Omental fat pad (tissue), 4 donors: ENCODE measurements at places on chromosomes 7 and 10.

DNA sequence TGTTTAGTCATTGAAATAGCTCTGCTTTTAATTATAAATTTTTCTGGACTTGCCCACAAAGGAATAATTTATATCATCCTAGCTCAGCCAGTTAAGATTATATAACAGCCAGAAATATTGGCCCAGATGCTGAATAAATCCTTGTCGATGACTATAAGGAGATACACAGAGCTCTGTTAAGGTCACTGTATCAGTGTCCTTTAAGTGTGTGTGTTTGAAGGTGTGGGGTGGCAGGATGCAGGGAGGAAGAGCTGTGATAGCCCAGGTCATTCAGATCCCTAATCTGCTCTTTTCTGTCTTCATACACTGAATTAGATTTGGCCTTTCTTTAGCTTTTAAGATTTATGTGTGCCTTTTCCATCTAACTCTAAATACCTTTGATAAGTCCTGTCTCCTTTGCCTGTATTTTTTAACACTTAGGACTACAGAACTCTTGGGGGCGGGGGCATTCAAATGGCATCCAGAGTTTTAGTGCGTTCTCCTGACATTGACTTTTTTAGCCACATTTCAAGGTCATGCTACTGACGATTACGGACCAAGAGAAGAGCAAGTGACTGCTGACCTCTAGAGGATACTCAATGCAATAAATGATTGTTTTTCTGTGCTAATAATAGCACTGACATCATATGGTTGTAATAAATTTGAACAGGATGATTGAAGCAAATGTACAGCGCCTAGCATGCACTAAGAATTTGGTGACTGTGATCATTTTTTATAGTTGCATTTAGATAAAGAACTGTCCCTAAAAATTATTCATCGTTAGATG is 172.3 kb downstream of the CACNB2 start:
- DNase-seq, result no peak

DNA sequence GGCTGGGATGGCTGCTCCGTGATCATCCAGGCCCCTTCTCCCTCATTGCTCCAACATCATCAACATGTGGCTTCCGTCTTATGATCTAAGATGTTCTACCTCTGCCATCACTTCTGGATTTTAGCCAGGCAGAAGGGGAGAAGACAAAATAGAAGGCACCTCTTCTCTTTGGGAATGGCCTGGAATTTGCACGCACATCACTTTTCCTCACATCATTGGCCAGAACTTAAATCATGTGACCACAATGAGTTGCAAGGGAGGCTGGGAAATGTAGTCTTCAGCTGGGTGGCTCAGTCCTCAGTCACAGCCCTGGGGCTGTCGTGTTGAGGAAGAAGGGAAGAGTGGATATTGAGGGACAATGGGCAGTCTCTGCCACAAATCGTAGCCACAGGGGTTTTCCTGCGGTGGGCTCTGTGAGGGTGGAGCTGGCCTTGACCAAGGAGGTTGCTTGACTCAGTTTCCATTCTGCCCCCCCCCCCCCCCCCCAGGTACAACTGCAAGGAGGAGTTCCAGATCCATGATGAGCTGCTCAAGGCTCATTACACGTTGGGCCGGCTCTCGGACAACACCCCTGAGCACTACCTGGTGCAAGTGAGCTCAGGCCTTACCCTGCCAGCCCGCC is 50.3 kb downstream of the PALD1 start:
- no peak for DNase-seq

DNA sequence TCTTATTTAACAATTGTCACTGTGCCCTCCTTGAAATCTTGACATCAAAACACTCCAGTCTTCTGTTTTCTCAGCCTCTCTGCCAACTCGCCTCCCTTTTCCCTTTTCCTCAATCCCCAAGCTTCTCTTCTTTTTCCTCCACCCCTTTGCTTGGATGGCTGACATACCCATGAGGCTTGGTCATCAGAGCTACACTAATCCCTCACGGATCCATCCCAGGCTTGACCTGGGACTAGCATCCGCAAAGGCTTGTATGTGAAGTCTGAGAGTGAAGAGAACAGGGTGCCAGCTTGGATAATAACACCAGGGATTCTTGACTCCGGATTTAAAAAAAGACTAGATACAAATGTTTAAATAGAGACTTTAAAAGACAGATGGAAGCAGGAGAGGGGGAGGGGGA is 428.8 kb upstream of the C7orf33 start:
- no peak for DNase-seq

DNA sequence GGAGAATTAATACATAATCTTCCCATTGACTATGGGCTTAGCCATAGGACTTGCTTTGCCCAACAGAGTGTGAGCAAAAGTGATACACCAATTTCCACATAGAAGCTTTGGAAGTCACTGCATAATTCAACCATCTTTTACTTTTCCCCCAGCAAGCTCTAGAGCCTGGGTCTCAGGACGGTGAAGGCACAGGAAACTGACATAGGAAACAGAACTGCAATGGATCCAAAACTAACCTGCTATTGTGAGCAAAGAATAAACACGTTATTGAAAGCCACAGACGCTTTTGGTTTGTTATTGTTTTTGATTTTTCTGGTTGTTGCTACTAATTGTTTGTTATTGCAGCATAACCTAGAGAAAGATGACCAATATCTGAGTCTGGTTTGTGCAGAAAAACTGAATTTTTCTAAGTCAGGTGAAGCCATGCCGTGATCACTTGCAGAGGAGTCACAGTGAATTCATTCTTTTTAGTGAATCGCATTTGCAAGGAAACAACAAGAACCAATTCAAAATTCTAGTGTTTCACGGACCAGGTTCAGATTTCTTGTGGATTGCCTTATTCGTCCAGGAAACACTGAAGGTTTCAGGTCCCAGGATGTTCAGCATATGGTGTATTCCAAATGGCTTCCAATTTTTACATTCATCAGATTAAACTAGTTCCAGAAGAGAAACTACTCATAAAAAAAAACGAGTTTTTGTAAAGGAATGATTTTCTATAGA is 52.8 kb downstream of the CUBN start:
- no peak for DNase-seq

DNA sequence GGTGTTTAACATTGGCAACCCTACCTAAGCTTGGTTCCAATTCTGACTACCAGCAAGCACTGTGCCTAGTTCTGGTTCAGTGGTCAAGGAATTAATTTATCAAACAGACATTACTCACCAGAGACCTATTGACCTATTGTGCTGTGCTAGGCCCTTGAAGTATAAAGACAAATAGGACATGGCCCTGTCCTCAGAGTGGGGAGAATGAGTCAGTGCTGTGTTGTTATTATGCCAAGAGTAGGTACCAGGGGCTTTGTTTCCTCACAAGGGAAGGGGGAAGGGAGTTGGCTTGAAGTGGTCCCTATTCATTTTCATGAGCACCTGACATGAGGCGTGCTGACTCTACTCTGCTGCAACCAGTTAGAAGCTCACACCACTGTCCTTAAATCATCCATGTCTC is 62.6 kb upstream of the PLPP4 start:
- DNase-seq, result no peak

DNA sequence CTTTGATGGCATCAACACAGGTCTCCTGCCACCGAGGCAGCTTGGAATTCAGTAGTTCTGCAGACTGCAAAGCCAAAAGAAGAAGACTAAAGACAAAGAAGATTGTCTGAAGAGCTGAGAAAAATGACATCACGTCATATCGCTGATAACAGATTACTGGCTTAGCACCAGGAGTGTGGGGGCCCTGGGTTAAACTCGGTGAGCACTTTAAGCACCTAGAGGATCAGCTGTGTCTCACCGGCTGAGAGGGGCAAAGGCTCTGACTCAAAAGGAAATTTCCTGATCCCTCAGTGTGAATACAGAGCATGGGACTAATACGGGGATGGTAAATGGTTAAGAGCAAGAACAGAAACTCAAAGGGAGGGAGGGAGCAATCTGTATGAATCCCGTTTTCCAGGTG is 30.7 kb downstream of the BRI3 start:
- no peak for DNase-seq
